ENCODE measurements at places on chromosomes 5 and 9.
A peak's percentile ranks its signal among the peaks of the same experiment; 100 is the strongest.

GRCh38 chr5:128424646-128425045 lies 113.4 kb downstream of the FBN2 start:
- DNase-seq = no peak

DNA sequence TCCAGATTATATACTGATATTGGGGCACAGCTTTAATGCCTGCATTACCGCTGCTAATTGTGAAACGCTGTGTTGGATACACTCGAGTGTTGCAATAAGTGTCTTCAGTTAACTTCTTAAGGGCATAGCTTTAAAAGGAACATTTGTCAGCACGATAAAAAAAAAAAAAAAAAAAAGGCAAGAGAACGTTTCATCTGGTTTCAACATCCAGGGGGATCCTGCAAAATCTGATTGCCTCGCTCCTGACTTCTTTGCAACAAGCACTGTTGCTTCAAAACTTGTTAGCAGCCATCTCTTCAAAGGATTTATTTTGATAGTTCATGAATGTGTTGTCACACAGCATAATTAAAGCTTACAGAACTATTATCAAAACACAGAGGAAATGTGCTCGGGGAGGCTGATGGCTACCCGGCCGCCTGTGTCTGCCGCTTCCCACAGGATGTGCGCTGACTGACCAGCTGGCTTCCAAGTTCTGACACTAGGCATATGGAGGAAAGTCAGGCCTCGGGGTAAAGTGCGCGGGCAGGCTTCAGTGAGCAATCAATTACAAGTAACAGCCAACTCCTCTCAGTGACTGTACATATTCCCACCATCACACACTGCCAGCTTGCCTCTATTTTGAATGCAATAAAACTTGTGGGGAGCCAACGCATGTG lies 77.7 kb downstream of the EBF1 start:
- no peak for DNase-seq

- DNase-seq = no peak
These were observed 16.1 kb downstream of the LHFPL2 start for GRCh38 chr5:78632467-78632866.

GRCh38 chr5:39422036-39422606 lies 2.7 kb downstream of the DAB2 start:
- DNase-seq = no peak

DNA sequence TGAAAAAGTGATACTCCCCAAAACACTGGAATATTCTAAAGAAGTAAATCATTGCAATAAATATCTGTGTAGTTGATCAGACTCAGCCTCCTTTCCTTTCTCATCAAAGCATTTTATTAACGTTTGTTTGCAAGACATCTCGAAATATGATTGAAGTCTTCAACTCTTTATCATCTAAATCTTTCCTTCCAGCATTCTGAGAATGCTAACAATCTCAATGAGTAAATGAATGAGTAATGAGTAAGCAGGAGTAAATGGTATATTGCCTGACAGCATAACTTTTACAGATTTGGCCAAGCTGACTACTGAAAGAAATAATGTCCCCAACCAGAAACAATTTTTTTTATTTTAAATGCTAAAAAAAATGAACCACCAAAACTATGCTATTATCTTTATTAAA lies 157.1 kb downstream of the SLCO4C1 start:
- no peak for DNase-seq

GRCh38 chr9:113164536-113165300 lies 13.9 kb downstream of the SLC31A2 start:
- DNase-seq = no peak

DNA sequence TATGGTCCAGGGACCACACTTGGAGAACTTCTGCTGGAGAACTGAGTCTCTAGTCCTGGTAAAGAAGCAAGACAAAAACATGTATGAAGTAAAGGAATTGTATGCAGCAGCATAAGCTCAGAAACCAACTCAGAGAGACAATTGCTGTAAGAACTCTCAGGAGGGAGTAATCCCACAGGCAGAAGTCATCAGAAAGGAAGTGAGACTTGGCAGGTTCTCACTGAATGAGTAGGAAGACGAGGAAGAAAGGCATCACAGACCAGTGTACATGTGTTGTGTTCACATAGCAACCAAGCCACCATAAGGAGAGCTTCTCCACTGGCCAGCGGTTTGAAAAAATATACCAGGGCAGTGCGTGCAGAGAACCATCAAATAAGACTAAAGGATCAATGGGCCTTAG lies 57.9 kb upstream of the FST start:
- DNase-seq = no peak

DNA sequence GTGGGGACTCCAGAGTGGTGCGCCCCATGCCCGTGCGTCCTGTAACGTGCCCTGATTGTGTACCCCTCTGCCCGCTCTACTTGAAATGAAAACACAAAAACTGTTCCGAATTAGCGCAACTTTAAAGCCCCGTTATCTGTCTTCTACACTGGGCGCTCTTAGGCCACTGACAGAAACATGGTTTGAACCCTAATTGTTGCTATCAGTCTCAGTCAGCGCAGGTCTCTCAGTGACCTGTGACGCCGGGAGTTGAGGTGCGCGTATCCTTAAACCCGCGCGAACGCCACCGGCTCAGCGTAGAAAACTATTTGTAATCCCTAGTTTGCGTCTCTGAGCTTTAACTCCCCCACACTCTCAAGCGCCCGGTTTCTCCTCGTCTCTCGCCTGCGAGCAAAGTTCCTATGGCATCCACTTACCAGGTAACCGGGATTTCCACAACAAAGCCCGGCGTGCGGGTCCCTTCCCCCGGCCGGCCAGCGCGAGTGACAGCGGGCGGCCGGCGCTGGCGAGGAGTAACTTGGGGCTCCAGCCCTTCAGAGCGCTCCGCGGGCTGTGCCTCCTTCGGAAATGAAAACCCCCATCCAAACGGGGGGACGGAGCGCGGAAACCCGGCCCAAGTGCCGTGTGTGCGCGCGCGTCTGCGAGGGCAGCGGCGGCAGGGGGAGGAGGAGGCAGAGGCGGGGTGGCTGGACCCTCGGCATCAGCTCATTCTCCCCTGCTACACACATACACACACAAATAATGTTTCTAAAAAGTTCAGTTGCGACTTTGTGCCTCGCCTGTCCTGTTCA lies 668 bp downstream of the GLIS3 start:
- peak; percentile 41 for DNase-seq

DNA sequence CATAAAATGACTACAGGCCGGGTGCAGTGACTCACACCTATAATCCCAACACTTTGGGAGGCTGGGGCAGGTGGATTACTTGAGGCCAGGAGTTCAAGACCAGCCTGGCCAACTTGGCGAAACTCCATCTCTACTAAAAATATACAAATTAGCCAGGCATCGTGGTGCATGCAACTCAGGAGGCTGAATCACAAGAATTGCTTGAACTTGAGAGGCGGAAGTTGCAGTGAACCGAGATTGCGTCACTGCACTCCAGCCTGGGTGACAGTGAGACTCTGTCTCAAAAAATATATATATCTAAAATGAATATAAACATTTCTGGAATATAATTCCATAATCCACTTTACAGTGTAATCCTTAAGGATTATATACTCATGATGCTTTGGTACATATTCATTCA lies 66.5 kb downstream of the TEX10 start:
- DNase-seq = no peak

DNA sequence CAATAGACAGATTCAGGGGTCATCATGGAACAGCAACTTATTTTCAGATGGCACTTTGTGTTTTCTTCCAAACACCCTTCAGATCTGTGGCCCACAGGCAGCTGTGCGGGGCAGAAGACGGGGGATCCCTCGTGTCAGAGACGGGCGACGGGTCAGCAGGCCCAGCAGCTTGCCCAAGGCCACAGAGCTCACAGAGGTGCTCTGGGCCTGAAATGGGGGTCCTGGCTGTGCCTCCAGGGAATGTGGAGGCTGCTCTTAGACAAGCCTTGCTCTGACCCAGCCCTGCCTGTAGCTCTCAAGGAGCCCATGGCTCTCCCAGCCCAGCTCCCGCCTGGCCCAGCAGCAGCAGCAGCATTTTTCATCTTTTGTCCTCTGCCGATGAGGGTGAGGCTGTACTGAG lies 40.9 kb upstream of the SARDH start:
- DNase-seq = no peak
